Activated CD4-positive, alpha-beta T cell treated with anti-CD3 and anti-CD28 coated beads for 1 hour (primary cell): ENCODE measurements at places on chromosomes 4 and X.
A peak's percentile ranks its signal among the peaks of the same experiment; 100 is the strongest.

- DNase-seq = no peak
Measured at GRCh38 chr4:125254106-125254505, 60.6 kb upstream of the FAT4 start.

- no peak for DNase-seq
Measured at GRCh38 chr4:89929425-89930159, 34.9 kb downstream of the MMRN1 start.

- DNase-seq = no peak
Measured at GRCh38 chrX:56600141-56600540, 36.7 kb downstream of the UBQLN2 start.

- no peak for DNase-seq
Measured at GRCh38 chrX:2547736-2548135, 47.0 kb upstream of the DHRSX start.

DNA sequence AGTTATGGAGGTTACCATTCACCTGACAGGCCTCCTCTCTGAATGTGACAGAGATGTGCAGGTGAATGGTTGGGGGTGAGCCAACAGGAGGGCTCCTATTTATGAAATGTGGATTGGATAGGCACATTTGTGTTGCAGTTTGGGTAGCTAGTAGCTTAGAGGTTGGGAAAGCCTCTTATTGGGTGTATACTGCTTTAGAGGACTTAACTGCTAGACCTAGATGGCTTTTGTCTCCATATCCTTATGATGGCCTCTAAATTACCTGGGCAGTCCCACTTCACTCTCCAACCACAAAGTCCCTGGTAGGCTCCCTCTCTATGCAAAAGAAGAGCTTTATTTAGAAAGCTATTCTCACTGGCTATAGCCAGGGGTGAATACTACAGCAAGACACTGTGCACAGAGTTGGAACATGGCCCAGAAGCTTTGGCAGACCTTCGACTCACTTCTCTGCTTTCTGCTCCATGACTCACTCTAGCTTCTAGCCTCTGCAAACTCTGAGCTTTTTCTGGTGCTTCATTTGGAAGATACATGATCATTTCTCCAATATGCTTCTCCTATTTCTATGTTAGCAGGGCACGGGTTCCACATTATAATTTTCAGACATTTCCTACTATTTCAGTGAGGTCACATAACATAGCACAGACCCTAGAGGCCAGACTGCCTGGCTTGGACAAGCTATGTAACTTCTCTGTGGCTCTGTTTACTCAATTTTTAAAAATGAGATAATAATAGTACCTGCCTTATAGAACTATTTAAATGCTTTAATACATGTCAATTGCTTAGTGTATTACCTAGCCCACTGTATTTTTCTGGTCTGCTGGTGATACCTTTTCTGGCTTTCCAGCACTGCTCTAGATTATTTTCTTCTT, 6.0 kb upstream of the VGLL1 start:
- DNase-seq = no peak

DNA sequence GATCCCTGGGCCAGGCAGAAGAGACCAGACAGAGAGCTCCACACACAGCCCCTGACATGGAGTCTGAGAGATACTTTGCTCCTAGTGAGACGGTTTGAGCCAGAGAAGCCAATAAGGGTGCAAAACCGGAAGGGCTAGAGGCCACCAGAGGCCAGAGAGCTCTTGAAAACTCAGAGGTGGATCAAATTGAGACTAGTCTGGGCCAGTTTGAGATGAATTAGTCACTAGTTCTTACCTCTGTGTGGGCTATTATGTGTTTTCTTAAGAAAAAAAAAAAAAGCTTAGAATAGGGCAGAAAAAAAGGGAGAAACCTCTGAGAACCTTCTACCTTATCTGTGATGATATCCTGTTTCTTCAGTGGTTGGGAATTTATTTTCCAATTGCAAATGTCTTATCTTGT, 110.4 kb upstream of the EDNRA start:
- no peak for DNase-seq

- no peak for DNase-seq
Measured at GRCh38 chr4:56733352-56733751, 52.3 kb upstream of the HOPX start.

DNA sequence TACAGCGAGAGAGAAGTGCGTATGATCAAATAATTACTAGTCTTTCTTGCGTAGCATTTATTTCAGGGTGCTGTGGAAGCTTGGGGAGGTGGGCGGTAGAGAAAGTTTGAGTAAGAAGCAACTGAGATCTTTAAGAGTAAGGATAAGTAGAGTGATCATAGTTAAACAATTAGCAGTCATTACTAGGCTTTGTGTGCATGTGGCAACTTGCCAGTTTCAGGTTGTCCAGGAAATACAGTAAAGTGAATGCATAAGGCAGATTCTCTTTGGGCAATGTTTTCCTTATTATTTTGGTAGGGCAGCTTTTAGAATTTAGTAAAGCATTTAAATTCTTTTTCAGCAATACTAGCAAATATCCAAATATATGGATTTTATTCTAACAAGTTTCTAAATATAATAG, 57.0 kb downstream of the HPGDS start:
- no peak for DNase-seq

DNA sequence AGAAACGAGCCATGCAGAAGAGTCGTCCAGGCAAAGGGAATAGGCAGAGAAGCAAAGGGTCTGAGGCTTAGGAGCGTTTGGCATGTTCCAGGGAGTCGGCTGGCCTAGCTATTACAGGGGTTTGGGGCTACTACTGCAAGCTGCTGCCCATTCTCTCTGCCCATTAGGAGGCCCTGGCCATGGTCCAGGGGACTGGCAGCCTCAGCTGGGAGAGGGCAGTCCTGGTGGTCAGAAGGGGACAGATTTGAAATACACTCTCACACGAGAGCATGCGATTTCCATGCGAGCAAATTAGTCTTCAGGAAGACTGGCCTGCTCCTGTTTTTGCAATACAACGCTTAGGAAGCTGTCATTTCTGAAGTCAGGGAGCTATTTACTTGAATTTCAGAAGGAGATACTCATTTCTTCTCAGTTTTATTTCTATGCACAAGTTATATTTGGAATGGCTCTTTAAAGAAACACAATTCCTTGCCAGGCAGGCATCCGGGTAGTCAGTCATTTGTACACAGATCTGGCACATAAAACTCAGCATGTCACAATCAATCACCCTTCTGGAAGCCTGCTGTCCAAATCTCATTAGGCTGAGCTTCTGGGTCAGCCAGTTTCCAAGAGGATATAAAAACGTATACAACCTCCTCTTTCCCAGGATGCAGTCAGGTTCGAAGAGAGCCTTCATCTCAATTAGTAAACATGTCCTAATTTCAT, 27.0 kb downstream of the PROM1 start:
- no peak for DNase-seq

DNA sequence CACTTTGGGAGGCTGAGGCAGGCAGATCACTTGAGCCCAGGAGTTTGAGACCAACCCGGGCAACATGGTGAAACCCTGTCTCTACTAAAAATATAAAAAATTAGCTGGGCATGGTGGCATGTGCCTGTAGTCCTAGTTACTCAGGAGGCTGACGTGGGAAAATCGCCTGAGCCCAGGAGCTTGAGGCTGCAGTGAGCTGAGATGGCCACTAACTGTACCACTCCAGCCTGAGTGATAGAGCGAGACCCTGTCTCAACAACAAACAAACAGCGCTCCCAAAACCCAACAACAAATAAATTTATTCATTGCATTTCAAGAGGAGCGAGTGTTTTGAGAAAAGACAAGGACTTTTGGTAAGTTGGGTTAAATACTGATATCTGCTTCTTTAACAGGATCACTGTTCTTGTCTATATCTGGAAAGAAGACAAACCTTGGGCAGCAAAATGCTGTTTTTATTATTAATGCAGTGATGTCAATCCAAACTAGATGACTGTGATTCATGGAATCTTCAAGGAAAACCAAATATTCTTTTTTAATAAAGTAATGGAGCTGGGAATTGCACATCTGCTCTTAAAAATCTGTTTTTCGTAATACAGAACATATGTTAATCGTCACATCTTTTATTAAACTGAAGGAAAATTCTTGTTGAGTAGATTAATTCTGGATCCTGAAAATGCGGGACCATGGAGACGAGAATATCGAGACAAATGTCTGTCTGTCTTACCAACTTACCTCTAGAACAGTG, 90.8 kb upstream of the LIMCH1 start:
- DNase-seq = no peak

DNA sequence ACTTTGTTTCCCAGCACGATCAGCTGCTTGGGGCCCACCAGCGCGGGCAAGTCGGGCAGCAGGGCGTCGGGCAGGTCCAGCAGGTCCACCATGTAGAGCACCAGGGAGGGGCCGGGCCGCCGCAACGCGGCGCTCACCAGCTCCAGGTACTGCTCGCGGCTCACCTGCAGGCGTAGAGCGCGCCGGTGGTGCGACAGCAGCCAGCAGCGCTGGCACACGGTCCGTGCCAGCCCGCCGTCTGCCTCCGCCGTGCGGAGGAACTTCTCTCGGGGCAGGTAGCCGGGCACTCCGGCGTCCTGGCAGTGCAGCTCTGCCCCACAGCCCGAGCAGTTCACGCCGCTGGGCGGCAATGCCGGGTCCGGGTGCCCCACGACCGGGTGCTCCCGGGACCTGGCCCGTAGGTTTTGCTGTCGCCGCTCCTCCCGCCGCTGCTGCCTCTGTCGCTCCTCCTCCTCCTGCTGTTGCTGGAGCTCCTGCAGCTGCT, 527 bp downstream of the NOA1 start:
- peak; percentile 37 for DNase-seq

DNA sequence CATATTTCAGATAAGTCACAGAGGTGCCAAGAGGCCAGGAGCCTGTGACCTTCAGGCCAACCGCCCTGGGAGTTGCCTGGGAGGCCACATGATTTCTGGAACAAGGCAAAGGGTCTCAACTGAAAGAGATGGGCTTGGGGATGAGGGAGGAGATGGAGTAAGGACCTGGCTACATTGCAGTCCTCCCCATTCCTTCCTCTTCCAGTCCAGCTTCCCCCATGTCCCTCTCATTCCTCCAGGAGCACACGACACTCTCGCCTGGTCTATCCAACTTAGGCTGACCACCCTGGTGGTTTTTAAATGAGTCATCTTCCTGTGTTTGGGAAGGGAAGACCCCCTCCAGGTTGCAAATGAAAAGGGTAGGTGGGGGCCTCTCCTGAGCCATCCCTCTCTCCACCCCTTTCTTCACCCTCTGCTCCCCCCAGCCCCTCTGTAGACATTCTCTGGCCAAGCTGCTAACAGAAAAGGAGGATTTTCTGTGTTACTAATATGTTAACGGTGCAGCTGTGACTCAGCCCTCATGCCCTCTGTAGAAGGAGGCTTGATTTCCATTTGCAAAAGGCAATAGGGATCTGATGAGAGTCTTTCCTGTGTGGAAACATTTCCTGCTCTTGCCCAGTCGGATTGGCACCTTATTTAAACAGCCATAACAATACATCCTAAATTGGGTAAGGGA, 79.2 kb downstream of the RTL5 start:
- no peak for DNase-seq

DNA sequence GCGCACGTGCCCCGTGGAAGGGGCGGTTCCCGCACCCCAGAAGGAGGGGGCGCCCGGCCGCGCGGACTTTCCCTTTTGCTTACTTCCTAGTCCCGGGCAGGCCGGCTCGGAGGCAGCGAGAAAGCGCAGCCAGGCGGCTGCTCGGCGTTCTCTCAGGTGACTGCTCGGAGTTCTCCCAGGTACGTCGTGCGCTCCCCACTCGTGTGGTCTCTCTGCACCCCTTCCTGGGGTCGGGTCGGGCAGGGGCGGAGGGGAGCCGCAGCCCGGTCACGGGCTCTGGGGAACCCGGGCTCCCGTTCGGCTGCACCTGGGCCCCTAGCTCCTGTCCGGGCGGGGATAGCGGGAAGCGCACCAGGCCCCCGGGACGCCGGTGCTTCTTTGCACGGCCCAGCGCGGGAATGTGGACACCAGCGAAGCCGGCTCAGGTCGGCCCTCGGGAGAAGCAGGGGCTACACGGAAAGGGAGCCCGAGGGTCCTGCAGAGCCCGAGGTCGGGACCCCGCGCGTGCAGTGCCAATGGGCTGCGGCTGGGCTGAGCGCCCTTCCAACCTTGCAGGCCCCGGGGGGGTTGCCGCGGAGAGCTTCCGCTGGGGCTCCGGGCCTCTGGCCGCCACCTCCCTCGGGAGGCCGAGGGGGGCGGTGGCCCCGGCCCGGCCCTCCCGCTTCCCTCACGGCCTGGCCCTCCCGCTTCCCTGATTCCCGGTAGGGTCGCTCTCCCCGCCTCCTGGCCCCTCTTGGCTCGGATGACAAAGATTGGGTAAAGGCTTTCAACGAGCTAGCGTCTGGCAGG, at the start of gene TLR2:
Gene TLR2, plus strand, starts transcription at position 99 of the 789 bp plus-strand sequence. CDS start 18,628 bp downstream, outside the sequence.
- peak; percentile 55 for DNase-seq
